ENCODE measurements at places on chromosomes 12 and 14.
A peak's percentile ranks its signal among the peaks of the same experiment; 100 is the strongest.

GRCh38 chr12:108079721-108080120 lies 49.4 kb upstream of the WSCD2 start:
- DNase-seq, result no peak

GRCh38 chr12:116346741-116347140 lies 69.2 kb upstream of the MED13L start:
- DNase-seq, result no peak

DNA sequence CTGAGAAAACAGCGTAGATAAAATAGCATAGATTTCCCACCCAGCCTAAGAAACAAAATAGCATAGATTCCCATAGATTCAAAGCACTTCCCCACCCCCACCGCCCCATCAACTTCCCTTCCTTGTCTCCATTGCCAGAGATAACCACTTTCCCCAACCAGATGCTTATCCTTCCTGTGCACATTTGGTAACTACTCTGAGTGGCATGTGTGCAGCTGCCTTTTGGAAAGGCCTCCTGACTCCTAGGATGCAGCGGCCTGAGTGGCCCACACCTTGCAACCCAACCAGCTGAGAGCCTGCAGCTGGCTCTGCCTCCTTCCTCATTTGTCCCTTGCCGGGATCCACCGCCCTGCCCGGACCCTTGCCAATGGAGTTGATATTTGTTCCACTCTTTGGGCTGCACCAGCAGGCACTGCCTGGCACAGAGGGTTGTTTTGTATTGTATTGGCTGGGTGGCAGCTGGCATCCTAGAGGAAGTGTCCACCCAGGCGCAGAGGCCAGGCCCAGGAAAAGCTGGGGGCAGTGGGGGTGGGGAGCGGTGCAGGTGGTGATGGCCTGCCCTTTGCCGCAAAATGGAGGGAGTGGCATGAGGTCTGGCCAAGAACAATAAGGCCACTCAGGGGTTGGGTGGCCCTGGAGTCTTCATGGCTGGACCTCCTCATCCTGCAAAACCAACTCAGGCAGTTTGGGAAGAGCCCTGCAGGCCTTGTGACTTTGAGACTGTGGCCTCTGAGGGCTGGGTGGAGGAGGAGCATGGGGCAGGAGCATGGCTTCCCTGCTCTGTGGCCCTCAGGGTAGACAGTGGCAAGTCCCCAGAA lies 4.9 kb downstream of the SLC48A1 start:
- no peak for DNase-seq

GRCh38 chr14:35347323-35348043 lies 55.3 kb downstream of the PSMA6 start:
- no peak for DNase-seq

GRCh38 chr14:91229743-91230200 lies 14.7 kb downstream of the GPR68 start:
- DNase-seq, result peak; percentile 78

DNA sequence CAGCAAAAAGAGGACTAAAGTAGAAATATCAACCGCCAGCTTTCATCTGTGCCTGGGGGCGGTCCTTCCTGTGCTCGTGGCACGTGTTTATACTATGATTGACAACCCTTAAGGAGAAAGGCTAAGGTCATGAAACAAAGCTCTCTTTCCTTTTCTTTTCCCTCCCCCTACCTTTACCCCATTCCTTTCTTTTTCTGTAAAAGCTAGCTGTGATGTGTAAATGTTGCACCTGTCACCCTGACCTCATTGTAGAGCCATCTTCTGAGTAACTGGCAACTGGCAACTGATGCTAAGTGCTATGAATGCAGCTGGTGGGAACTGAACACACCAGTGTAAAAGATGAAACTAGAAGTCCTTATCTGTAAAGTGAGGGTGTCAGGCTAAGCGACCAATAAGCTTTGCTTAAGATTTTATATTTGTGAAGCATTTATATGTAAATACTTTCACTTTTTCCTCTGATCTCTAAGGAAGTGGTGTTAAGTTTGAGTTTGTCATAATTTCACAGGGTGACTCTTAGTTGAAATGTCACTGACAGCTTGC lies 102.8 kb upstream of the BCAT1 start:
- DNase-seq, result peak; percentile 60

DNA sequence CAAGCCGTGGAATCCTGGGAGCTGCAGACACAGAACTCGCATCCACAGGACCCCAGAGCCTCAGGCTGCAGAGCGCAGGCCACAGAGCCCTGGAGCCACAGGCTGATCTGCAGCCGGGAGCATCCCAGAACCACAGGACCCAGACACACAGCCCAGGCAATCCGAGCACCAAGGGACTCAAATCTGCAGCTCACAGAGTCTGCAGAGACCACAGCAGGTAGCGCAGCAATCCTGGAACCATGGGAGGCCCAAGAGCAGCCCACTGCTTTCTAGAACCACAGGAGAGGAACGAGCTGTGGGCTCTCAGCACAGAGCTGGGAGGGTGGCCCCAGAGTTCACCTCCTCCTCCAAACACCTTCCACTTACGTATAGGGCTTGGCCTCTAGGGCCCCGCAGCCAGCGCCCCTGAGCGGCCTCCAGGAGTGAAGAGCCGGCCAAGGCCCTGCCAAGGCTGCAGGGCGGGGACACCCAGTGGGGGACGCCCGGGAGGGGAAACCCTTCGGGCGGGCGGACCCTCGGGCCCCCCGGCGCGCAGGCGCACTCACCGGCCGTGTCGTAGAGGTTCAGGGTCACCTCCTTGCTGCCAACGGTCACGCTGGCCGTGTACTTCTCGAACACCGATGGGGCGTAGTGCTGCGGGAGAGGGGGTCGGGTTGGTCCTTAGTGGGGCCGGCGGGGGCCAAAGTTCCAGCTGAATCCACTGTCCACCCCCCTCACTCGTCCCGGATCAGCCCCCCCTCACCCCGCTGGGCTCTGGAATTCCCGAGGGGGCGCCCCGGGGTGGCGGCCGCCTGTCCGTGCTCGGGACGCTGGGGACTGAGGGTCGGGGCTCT lies 665 bp downstream of the RHOF start:
- peak; percentile 69 for DNase-seq

DNA sequence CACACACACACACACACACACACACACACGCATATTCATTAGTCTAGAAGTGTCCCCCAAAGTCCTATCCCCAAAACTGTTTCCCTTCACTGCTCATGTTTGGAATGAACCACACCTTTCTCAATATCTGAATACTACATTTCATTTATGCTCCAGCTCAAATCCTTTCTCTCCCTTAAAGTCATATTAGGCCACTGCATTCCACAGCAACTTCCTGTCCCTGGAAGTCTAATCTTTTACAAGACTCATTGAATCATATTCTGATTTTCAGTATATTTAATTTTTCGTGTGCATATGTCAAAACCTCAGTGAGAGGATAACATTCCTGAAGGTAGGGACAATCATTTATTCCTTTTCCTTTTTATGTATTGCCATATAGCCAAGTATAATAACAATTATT lies 155.6 kb upstream of the LMNTD1 start:
- DNase-seq, result no peak

DNA sequence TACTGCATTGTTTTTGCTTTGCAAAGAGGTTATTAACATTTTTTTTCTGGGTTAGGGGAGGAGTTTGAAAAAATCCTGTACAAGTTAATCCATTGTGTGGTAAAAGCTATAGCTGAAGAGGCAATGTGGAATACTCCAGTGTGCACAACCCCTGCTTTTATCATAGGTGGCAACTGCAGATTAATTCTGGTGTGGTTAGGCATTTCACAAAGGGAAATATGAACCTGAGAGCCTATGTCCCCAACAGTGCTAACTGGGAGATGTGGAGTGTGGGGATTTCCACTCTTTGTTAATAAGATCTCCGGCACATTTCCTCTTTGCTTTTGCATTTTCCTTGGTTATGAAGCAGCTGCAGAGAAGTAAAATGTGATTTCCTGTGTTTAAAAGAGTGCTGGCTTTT lies 33.6 kb downstream of the PRORP start:
- no peak for DNase-seq

DNA sequence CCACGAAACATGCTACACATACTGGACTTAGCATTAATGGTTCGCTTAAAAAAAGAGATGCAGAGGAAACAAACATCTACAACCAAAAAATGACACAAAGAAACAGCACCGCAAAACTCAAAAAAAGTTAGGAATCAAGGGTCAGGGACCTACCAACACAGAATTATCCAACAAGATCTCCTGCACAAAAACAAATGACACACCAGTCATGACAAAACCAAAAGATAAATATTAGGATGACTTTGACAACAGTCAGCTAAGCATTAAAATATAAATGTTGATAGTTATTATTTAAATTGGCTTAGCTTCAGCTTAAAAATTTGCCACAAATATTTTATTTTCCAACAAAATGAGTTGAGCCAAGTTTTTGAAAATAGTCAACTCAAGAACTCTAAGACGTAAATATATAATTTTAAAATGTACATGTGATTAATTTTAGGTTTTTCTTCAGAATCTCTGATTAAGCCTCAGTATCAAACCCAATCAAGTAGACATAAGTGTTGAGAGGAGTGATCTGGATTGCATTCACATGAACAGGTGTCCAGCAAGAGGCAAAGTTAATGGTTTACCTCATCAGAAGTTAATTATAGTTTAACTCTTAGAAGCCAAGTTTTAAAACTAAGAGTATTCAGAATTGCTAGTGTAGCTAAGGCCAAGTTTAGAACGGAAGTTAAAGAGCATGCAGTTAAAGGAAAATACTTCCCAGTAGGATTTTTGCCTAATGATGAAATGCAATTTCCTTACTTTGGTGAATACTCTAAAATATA lies 79.9 kb downstream of the HEATR5A start:
- no peak for DNase-seq

GRCh38 chr12:47990351-47991105 lies 13.7 kb downstream of the COL2A1 start:
- peak; percentile 53 for DNase-seq

DNA sequence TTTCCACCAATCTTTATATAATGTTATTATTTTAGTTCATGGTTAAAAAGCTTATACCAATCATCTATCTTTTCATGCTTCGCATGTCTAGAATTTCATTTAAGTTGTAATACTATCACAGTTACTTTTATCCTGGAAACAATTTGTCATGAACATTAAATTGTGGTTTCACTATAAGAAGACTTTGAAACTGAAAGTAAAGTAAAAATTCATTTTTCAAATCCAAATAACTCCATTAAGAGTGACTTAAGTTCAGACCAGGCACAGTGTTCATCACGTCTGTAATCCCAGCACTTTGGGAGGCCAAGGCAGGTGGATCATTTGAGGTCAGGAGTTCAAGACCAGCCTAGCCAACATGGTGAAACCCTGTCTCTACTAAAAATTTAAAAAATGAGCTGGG lies 12.4 kb downstream of the ESR2 start:
- no peak for DNase-seq

DNA sequence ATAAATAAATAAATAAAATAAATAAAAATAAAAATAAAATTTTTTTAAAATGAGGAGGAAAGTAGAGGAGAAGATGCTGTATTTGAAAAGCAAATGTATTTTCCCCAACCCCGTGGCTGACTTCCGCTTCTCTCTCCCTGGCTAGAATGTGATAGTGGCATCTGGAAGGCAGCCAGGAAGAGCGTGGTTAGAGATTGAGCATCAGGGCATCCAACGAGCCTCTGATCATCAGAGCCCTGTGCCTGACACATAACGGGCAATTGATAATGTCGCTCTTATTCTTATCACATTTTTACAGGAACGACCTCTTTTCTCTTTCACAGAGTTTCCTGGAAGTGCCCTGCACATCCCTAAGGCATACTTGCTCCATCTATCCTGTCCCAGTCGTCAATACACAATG lies 496.9 kb upstream of the TMEM132C start:
- DNase-seq, result no peak

DNA sequence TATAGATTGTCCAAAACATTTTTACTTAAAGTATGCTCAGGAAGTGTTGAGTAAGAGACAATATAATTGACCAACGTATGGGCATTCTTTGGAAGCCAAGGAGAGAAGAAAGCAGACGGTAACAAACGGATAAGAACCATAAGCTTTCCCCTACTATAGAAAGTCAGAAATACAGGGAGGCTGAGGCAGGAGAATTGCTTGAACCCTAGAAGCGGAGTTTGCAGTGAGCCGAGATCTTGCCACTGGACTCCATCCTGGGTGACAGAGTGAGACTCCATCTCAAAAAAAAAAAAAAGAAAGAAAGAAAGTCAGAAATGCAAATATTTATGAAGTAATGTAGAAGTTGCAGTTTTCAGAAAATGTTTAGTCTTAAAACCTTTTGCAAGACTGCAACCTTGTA lies 51.2 kb upstream of the PCED1B start:
- DNase-seq, result no peak

DNA sequence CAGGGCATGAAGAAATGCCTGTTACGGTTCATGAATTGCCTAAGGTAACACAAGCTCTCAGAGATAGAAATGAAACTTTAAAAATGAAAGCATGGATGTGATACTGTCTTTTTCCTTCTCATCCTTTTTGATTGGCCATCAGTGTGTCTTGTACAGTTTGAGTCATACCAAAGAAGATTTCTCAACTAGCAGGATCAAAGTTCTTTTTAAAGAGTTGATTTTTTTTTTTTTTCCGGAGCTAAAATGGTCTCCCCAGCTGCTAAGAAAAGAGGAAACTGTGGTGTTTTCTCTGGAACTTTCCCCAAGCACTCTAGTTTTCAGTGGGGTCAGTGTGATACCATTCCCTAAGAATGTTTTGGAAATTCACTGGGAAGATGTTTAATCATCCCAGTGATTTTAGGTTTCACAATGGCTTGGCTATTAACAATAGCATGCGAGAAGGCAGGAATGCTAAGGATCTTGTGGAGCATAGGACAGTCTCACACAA lies 105.0 kb downstream of the ETNK1 start:
- DNase-seq, result no peak

GRCh38 chr12:92141591-92142121 lies 4.0 kb downstream of the BTG1 start:
- peak; percentile 47 for DNase-seq

DNA sequence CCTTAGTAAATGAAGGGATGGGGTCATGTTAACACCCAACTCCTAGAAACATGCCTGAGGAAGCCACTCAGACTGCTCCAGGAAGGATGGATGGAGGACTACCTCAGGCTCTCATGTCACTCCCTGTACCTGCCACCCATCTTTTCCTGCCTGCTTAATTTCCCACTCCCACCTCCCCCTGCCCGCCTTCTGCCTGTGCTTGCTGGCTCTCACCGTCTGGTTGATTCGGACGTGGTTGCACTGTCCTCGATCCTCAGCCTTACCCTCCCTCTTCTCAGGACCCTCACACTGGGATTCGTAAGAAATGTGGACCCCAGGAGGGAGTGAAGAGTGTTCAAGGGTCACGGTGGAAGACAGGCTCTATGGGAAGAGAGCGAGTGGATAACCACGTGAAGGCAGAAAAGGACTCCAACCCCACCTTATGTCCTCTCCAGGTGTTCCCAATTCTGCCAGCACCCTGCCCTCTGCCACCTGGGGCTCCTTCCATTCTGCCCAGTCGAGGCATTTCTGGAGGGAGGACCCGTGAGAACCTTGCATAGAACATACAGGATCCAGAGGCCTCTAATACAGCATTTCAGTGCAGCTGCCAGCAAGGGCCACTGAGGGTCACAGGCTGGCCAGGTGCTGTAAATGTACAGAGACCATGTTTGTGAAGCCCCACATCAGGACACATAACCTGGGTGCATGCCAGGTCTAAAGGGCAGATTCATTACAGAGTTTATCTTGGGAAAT lies 12.9 kb downstream of the ITGB7 start:
- DNase-seq, result no peak

- no peak for DNase-seq
Observed at GRCh38 chr14:72387726-72388125, 455.5 kb downstream of the RGS6 start.

Measured in CD4-positive, alpha-beta T cell treated with Interleukin-1 beta for 1 hour (primary cell).